ENCODE measurements at places on chromosomes 12 and 14.
A peak's percentile ranks its signal among the peaks of the same experiment; 100 is the strongest.

DNA sequence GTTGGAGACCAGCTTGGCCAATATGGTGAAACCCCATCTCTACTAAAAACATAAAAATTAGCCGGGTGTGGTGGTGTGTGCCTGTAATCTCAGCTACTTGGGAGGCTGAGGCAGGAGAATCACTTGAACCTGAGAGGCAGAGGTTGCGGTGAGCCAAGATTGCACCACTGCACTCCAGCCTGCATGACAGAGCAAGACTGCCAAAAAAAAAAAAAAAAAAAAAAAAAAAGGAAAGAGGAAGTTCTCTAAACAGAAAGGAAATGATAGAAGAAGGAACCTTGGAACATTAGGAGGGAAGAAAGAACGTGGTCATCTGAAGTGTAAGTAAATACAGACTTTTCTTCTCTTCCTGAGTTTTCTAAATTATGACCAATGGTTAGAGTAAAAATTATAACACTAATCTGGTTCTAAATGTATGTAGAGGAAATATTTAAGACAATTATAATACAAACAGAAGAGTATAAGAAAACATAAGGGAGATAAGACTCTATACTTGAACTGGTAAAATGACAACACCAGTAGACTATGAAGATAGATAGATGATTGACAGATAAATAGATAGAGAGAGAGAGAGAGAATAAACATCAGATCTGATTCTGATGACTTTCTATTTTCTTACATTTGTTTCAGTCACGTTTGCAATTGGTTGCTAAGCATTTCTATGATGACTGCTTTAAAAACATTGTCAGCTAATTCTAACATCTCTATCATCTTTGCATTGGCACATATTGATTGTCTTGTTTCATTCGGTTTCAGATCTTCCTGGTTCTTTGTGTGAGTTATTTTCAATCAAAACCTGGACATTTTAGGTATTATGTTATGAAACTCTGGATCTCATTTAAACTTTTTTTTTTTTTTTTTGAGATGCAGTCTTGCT is 12.9 kb upstream of the CORO1C start:
- DNase-seq: no peak

DNA sequence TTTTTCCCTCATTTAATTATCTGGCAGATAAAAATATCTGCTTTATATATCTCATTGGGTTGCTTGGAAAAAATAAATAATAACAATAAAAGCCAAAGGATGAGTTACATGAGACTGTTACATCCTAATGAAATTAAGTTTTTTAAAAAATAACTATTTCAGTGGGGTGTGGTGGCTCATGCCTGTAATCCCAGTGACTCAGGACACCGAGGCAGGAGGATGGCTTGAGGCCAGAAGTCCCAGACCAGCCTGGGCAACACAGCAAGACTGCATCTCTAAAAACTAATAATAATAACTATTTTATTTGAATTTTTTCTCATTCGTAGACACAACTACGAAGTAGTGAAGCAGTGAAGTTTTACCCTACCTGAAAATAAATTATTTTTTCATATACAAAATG is 103.3 kb downstream of the BCAT1 start:
- DNase-seq: no peak

DNA sequence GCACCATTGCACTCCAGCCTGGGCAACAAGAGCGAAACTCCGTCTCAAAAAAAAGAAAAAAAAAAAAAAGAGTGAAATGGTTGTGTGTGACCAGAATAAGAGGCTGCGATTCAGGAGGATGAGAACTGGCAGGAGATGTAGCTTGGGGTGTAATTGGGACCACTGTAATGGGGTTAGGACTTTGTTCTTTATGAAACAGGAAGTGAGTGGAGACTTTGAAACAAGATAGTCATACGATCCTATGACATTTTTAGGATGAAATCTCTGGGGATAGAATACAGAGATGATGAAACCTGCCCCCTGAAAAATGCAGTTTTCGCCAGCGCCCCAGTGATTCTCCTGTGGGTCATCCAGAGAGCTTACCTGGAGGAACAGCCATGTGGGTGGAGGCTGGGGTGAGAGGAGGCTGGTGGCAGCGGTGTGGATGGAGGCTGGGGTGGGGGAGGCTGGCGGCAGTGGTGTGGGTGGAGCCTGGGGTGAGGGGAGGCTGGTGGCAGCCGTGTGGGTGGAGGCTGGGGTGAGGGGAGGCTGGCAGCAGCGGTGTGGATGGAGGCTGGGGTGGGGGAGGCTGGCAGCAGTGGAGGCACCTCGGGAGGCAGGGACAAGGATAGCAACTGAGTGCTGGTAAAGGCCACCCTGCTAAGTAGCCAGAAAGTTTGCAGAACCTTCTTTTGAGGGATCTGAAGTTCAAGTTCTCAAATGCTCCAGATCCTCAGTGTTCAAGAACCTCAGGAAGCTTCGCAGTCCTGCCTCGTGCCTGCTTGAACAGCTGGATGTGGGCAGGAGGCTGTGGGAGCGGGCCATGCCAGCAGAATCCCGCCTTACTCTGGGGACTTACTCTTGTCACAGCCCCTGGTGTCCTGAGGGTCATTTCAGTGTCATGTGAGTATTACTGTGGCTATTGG is 20.2 kb downstream of the FBXL14 start:
- no peak for DNase-seq

DNA sequence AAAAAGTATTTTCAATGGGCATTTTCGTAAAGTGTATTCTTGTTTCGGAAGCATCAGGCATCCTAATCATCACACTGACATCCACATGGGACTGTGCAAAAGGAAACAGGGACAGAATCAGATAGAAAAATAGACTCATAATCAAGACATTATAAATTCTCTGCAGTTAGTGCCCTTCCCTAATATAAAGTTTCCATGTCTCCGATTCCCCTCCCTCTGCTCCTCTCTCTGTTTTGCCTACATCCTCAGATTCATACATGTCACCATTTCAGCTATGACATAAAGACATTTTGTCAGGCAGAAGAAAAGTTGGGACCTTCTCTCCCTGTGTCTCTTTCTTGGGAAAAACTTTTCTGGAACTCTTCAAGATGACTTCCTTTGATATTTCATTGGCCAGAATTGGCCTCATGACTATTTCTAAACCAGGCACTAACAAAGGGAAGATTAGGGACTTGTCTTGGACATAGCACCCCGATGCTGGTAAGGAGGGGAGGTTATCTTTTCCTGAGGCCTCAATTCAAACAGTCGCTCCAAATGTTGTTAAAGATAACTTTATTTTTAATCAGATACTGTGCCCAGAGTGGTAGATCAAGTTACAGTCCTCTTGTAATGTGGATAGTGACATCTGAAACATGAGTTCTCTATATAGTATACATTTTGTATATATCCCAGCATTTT is 212.1 kb upstream of the BTG1 start:
- DNase-seq: no peak

- DNase-seq: no peak
Measured at GRCh38 chr12:21764950-21765349, 9.6 kb downstream of the KCNJ8 start.

DNA sequence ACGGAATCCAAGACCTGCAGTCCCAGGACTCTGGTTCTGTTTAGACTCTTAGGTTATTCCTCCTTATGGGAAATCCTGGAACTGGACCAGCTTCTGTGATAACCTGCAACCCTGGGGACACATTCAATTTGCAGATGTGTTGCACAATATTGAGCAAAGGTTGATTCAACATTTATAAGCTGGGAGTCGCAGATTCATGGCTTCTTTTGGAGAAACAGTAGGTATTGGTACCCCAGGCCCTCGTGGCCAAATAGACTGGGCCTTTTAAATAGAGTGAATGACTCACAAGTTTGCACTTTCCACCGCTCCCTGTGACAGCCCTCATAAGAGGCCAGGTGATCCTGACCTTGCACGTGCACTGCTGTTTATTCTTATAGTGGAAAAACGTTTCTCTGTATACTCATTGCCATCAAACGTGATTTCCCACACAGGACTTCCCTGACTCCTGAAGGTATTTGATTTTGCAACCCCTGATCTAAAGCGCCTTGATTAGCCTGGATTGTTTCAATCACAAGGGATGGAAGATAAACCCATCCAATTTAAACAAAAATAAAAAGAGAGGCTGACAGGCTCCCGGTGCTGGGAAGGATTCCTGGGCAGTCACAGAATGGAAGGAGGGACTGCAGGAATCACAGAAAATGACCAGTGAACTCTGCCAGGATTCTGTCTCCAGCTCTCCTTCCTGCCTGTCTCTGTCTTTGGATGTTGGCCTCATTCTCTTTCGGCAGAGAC is 98.0 kb downstream of the VCPKMT start:
- DNase-seq: no peak

GRCh38 chr12:50642035-50642451 is 121.9 kb upstream of the ATF1 start:
- DNase-seq: no peak

DNA sequence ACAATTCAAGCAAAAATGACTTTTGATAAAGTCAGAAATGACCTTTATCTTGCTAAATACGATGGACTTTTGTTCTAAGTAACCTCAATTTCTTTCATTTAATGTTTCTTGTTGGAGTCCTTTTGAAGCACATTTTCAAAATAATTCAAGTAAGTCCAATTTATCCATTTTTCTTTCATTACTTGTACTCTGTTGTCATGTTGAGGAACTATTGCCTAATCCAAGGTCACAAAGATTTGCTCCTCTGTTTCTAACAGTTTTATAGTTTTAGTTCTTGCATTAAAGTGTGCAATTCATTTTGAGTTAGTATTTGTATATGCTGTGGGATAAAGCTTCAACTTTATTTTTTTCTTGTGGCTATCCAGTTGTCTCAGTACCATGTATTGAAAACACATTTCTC is 66.7 kb downstream of the CCER1 start:
- no peak for DNase-seq

GRCh38 chr14:84922370-84922769 is 607.6 kb upstream of the FLRT2 start:
- no peak for DNase-seq

- no peak for DNase-seq
Measured at GRCh38 chr14:51253880-51254279, 13.8 kb downstream of the TMX1 start.

DNA sequence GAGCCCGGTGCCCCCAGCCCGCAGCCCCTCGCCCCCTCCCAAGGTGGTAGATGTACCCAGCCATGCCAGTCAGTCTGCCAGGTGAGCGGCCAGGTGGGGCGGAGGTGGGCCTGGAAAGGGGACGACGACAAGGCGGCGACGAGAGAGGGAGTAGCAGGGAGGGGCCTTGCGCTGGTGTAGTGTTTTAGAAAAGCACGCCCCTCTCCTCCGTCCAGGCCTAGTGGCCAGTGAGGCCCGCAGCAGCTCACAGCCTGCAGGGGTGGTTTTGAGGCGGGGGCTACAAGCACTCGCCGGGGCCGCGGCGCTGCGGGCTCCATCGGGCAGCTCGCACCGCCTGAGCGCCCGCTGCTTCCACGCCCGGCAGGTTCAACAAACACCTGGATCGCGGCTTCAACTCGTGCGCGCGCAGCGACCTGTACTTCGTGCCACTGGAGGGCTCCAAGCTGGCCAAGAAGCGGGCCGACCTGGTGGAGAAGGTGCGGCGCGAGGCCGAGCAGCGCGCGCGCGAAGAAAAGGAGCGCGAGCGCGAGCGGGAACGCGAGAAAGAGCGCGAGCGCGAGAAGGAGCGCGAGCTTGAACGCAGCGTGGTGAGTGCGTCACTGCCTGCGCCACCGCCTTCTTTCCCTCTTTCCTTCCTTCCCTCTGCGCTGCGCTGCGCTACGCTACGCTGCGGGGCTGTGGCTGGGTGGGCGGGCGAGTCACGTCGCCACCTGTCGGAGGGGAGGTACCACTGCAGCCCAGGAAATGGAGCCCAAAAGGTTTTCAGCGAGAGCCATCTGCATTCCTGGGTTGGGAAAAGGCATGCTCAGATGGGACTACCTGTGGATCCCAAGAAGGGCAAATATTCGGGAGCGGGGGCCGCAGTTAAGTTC is 5.9 kb upstream of the RNU7-1 start:
- peak; percentile 81 for DNase-seq

- DNase-seq: no peak
Measured at GRCh38 chr14:71799841-71800240, 132.4 kb upstream of the RGS6 start.

DNA sequence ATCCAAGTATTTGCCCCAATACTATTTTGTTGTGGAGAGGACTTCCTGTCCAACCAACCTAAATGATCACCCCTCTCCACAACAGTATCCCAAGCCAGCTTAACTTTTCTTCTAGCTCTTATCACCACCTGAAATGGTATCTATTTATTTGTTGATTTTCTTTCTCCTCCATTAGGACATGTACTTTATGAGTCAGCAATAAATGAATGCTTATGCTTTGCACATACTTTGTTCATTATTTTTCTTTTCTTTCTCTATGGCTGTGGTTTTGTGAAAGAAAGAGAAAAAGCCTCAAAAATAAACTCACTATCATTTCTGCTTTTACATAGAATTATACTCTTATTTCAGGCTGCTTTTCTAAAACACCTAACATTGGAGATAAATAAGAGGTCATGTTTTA is 371.3 kb downstream of the NELL2 start:
- DNase-seq: no peak

- DNase-seq: no peak
Measured at GRCh38 chr14:91350813-91351511, 66.7 kb downstream of the CCDC88C start.

DNA sequence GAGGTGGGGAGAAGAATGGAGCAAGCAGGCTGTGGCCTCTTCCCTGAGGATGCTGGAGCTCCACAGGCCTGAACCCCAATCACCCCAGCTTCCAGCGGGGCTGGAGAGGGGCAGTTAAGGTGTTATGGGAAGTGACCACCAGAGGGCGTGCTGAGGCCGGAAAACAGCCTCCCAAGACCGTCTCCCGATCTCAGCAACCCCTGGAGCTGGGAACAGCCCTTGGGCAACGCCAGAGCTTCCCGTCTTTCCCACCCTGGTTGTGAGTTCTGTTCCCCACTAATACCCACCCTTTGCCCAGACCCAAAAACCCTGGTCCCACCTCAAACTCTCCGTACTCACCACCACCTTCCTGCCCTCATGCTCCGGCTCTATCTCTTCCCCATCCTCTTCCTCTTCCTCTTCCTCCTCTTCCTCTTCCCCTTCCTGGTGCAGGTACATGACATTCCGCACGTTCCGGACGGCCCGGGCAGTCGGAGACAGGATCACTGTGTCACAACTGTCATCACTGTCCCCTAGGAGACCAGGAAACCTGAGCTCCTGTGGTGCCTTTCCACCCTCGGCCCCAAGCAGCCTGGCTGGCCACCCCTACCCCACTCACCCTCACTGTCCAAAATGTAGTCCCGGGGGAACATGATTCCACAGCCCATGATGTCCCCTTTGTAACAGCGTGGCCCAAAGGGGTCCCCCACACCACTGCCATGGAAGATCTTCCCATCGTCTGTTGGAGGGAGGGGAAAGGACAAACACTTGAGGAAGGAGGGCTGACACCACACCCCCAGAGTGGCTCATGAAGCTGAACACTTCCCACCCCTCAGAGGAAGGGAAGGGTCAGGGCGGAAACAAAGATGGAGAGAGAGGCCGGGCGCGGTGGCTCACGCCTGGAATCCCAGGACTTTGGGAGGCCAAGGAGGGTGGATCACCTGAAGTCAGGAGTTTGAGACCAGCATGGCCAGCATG is 12.9 kb downstream of the SPRYD3 start:
- DNase-seq: no peak

GRCh38 chr12:120774169-120774916 is 48.7 kb downstream of the ACADS start:
- DNase-seq: no peak

GRCh38 chr14:25150934-25151790 is 101.2 kb upstream of the STXBP6 start:
- no peak for DNase-seq

All from C1 segment of cervical spinal cord (tissue), 14 donors.